NCI-H69 (cell line): ENCODE measurements at places on chromosomes 12 and 14.

GRCh38 chr14:100237735-100238418 lies 1.1 kb upstream of the YY1 start:
- DNase-seq = peak; percentile 83

DNA sequence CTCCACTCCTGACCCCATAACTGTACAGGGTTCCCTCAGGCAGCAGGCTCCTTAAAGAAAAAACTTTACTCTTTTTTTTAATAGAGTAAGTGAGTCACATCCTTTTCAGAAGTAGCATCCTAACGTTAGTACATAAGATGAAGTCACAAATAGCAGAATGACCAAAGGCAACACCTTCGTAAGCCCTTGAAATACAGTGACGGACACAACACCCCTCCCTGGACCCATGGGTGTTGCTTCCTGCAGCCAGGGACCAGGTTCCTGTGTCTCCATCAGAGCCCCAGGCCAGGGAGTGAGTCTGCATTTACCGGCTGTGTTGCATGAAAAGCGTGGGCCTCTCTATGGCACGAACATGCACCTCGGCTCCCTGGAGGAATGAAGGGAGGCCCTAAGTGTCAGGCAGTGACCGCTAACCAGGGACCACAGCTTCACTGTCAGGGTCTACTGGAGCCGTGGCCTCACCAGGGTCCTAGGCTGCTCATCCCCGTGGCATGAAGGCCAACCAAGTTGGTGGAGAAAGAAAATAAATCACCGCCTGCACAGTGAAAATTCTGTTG lies 340.0 kb upstream of the SFSWAP start:
- DNase-seq = no peak

- no peak for DNase-seq
Observed at GRCh38 chr12:85005615-85006014, 30.5 kb downstream of the TSPAN19 start.

- no peak for DNase-seq
Observed at GRCh38 chr12:20696181-20696905, 1.2 kb downstream of the SLCO1C1 start.

GRCh38 chr12:66697404-66697803 lies 18.5 kb upstream of the GRIP1 start:
- no peak for DNase-seq

DNA sequence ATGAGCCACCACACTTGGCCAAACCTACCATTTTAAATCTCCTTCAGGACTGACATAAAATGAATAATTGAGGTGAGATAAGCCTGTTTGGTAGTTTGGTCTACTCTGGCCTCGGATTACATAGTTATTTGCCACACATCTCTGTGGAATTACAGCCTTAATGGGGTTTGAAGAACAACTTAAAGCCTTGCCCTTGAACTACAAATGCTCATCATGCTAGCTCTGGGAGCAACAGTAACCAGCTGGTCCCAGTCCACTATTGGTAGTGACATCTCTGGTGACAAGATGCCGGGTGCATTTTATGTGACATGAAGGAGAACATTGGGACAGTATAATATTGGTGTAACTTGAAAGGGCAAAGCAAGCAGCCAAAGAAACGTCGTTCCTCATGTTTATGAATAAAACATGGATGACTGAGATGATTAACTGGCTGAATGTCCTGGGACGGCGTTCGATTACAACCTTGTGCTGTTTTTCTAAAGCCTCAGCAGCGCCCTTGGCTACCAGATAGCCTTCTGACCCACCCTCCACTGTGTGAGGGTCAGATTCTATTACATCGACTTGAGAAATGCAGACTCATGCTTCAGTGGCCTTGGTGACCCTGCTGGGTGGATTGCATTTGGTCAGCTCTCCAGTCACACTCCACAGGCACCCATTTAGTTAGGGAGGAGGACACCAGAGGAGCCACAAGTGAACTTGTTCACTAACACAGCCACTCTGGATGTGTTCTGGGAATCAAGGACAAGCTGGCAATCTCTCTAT lies 41.5 kb downstream of the BEST3 start:
- no peak for DNase-seq
